ENCODE measurements at places on chromosomes 11 and 22. TPM values are rescaled to one million over a fixed set of nuclear protein-coding genes. Genes with fewer than 3 reads are reported as not detected.

Gene SLC22A25
- not detected for total RNA-seq

Gene OR52N4
- not detected for total RNA-seq

Gene CYTH4
- total RNA-seq, result not detected

Gene CHRM1
- total RNA-seq, result not detected

Gene MB
- total RNA-seq, result 6.3 TPM

Gene BLID
- not detected for total RNA-seq

Gene TEX12
- total RNA-seq, result 0.28 TPM

Gene FOLR3
- total RNA-seq, result not detected

Gene MRGPRX3
- total RNA-seq, result not detected

Gene MS4A1
- not detected for total RNA-seq

Gene PPP2R5B
- total RNA-seq, result 6.4 TPM

Gene CLDN5
- total RNA-seq, result 0.04 TPM

Gene BIRC3
- not detected for total RNA-seq

Gene TTC36
- total RNA-seq, result 0.47 TPM

Data from SJCRH30 (cell line).